ENCODE measurements at places on chromosomes 16 and 17.

DNA sequence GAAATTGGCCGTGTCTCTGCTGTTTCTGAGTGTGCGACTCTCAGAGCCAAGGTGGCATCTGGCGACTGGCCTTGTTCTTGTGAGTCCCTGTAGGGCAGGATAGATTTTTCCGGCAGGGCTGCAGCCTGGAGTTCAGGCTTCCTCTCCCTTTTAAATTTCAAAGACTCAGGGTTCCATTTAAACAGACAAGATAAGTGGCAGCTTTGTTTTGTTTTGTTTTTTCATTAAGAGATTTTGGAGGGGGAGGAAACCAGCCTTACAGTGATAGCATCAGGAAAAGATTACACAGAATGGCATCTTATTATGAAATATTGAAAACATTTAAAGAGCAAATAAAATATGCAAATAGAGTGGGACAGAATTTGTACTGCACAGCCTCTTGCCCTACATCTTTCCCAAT is 151.3 kb downstream of the RPTOR start:
- no peak for DNase-seq

- DNase-seq: no peak
These were observed 164.6 kb downstream of the VPS53 start for GRCh38 chr17:550041-550398.

- DNase-seq: no peak
These were observed 12.7 kb downstream of the MMP2 start for GRCh38 chr16:55491691-55492090.

DNA sequence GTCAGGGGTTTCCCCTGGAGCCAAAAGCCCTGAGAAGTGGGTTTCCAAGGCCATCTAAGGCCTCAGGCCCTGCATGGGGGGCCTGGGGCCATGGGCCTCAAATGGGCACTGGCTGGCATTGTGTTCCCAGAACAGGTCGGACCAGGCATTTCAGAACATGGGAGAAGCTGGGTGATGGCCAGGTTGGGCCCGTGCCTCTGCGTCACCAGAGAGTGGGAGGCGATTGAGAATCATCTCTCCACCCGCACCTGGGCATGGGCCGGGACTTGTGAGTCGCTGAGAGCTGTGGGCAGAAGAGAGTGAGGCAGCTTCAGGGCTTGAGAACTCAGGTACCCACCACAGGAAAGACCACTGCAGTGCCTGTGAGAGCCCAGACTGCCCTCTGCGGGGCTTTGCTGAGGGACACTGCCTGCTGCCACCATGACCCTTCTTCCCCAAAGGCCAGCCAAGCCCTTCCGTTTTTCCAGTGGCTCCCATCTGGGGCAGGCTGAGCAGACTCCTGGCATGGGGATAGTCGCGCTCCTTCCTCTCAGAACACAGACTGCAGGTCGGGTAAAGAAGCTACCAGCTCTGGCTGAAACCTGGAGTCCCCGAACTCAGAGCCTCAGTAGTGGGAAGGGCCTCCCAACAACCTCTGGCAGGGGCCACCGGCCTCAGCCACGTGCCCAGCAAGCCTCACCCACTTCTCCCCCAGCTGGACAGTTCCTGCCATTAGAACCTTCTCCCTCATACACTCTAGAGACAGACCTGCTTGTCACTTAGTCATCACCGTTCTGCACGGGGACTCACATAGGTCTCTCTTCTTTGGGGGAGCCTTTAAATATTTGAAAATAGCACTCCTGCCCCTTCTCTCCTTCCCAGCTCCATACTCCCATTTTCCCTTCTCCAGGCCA is 1.6 kb downstream of the RAB11FIP4 start:
- no peak for DNase-seq

DNA sequence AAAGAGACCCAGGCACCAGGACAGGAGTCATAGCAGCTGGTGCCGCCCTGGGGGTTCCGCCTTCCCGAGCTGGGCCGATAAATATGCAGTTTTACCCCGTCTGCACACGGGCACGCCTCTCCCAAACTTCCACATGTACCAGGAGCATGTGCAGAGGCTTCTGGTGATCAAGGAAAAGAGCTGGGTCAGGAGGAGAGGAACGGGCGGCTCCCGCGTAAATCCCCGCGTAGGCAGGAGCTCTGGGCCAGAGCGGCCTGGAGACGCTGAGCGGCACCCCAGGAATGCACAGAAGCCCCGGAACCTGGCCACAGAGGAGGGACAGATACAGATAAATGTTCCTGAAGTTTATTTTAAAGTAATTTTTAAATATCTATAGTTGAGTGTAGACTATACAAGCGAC is 46.6 kb upstream of the METRNL start:
- no peak for DNase-seq

- DNase-seq: no peak
These were observed 97.8 kb downstream of the DNAH17 start for GRCh38 chr17:78479369-78479768.

DNA sequence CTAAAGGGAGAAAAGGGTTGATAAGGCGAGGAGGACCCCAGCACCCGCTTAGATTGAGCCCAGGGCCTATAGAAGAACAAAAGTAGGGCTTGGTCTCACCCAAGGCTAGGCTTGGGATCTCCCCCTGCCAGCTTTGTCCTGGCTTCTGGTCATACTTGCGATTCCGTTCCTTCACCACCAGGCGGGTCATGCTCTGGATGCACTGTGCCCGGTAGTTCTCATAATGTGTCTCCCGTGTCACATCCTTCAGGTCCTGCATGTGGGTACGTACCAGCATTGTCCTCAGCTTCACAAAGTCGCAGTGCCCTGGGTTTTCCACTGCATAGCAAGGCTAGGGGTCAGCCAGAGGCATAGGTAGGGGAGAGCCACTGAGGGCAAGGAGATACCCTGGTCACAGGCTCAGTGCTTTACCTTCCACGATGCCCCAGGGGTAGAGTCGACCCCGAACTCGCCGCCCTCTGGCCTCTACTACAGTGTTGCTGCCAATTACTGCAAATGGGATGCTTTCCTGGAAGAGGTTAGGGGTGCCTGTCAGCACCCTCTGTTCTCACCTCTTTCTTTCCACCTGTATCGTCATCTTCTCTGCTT is 6.5 kb upstream of the MTMR4 start:
- no peak for DNase-seq

DNA sequence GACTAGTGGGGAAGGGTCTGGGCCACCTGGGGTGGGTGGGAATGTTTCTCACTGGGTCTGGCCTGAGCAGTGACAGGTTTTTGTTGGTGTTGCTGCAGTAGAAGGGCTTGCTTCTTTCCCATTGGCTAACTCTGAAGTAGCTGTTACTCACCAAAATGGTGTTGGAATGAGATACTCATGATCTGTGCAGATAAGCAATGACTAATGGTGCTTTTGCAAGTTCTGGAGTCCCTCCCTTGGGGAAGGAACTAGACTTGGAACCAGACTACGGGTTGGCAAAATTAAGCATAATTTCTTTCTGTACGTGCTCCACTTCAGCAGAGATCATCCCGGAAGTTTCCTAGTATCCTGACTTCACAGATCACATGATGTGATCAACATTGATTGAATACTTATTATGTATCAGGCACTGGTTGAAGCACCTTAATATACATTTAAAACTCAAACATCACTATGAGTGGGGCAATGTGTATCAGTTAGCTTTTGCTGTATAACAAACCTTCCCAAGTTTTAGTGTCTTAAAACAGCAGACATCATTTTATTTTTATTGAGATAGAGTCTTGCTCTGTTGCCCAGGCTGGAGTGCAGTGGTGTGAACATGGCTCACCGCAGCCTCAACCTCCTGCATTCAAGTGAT is 30.1 kb downstream of the CHP2 start:
- no peak for DNase-seq

GRCh38 chr17:76337413-76337777 is 16.3 kb downstream of the PRPSAP1 start:
- no peak for DNase-seq

DNA sequence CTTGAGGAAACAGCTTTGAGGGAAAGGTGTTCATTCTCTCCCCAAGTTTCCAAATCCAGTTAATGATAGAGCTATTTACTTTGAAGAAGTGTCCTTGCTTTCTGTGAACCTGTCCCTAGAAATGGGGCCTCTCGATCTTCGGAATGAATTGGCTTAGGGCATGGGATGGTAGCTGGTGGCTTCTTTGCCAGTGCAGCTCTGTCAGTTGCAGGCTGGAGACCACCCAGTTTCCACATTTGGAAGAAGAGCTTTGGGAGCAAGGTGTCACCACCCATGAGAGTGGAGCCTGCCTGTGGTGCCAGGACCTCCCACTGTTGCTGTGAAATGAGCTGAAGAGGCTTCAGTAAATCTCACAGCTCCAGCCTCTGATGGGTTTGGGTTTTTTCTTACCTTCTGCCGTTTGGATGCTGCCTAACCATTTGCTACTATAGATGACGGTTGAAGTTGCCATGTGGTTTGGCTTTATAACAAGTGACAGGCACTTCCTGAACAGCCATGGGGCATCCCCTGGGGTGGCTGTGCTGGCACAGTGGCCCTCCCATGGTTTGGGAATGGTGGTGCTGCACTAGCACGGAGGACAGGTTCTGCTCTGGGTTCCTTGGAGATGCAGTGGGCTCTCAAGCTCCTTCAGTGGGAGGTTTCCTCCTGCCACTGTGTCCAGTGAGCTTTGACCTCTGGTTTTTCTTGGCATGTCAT is 19.5 kb upstream of the SLC5A10 start:
- no peak for DNase-seq

- no peak for DNase-seq
These were observed 174.1 kb upstream of the MPHOSPH6 start for GRCh38 chr16:82344157-82344556.

DNA sequence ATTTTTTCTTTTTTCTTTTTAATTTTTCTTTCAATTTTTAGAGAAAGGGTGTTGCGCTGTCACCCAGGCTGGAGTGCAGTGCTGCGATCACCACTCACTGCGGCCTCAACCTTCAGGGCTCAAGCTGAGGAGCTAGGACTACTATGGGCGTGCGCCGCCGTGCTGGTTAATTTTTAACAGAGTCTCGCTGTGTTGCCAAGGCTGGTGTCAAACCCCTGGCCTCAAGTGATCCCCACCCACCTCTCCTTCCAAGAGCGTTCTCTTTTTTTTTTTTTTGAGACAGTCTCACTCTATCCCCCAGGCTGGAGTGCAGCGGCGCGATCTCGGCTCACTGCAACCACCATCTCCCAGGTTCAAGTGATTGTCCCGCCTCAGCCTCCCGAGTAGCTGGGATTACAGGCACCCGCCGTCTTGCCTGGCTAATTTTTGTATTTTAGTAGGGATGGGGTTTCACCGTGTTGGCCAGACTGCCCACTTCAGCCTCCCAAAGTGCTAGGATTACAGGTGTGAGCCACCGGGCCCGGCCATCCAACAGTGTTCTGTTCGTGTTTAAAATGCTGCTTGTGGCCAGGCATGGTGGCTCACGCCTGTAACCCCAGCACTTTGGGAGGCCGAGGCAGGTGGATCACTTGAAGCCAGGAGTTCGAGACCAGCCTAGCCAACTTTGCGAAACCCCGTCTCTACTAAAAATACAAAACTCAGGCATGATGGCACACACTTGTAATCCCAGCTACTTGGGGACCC is 14.5 kb upstream of the RPL13 start:
- no peak for DNase-seq

GRCh38 chr16:27816561-27816960 is 247.0 kb downstream of the GSG1L start:
- DNase-seq: no peak

DNA sequence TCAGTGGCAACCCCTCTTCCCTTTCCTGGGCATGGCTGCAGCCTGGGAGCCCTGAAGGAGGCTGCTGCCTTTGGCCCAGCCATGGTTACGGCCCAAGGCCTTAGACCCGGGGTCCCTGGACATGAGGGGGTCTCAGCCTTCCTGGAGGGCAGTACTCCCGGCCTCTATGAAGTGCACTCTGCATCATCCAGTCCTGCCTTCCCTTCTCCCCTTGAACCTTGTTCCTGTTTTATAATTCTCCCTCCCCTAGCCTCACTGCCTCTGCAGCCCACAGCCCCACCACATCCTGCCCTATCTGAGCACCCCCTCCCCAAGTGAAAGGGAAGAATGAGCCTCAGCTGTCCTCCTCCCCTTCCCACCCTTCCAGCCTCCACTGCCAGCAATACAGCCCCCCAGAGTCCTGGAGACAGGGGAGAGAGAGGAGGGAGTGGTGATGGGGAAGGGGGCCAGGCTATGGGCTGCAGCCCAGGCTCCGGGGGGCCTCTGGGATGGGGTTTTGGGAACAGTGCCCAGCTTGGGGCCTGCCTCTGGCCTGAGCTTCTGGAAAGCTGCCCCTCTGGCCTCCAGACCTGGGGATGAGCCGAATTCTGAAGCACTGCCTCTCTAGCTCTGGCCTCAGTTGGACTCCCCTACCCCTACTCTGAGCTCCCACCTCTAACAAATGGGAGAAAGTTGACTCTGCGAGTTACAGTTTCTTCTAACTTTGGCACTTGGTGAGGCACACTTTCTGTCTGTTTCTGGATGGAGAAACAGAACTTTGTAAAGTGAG is 7.6 kb downstream of the CCR7 start:
- peak; percentile 7 for DNase-seq

DNA sequence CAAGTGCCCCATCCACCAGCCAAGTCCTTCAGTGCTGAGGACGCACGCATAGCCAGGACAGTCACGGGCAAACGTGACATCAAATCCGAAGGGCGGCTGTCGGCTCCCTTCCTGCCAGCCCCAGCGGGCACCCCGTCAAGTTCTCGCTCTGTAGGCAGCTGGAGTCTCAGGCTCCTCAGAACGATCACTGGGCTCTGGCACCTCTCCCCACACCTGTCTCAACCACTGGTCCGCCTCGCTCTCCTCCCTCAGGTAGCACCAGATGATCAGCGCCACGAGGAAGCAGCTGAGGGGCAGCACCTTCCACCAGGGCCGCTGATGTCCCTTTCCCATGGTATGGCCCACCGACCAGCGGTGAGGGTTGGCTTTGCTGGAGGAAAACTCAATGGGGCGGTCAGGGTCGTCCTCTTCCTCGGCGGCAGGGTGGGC is 422 bp downstream of the UQCC4 start:
- no peak for DNase-seq

DNA sequence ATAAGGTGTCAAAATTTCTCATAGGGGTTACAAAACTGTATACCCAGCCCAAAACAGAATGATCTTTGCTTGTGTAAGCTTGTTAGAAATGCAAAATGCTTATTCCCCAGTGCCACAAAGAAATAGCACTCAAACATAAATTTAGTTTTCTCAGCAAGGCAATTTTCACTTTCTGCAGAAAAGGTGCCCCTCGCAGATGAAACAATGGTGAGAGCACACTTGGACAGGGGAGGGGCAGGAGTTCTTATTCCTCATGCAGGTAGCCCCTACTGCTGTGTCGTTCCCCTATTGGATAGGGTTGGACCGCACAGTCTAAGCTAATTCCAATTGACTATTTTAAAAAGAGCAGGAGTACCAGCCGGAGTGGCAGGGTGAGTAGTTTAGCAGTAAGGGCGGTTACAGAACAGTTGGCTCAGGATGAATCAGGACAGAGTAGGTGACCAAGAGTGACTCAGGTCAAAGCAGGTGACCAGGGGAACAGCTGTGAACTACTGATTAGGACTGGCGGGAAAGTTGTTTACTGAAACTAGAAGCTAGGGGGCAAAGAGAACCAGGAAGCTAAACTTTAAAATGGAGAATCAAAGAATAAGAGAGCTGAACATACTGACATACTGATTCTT is 5.5 kb upstream of the LDHD start:
- DNase-seq: no peak

- no peak for DNase-seq
These were observed 77.5 kb downstream of the PLXDC1 start for GRCh38 chr17:39073916-39074315.

- DNase-seq: no peak
These were observed 117.7 kb upstream of the WSCD1 start for GRCh38 chr17:5952518-5952917.

Measured in activated naive CD4-positive, alpha-beta T cell treated with anti-CD3 and anti-CD28 coated beads, Interleukin-2, amount 50 U/mL, for 16 hours (primary cell).